NCI-H1092 (cell line): ENCODE measurements at places on chromosomes 11 and 22.

- DNase-seq, result no peak
These were observed 9.1 kb downstream of the SLC36A4 start for GRCh38 chr11:93188726-93189125.

GRCh38 chr11:41307296-41308080 lies 152.0 kb downstream of the LRRC4C start:
- DNase-seq, result no peak

DNA sequence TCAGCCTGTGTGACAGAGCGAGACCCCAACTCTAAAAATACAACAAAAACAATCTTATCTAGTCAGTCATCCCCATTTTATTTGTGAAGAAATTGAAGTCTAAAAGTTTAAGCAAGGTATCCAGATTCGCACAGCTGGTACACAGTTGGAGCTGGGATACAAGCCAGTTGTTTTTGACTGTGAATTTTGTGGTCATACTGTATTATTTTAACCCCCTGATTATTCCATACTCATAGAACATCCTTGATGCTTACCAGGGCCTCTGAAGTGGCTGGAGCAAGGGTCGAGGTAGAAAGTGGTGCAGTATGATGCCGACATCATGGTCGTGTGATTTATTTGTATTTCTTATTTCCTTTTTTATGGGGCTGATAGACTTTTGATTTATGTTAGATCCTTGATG lies 50.0 kb downstream of the BID start:
- no peak for DNase-seq

DNA sequence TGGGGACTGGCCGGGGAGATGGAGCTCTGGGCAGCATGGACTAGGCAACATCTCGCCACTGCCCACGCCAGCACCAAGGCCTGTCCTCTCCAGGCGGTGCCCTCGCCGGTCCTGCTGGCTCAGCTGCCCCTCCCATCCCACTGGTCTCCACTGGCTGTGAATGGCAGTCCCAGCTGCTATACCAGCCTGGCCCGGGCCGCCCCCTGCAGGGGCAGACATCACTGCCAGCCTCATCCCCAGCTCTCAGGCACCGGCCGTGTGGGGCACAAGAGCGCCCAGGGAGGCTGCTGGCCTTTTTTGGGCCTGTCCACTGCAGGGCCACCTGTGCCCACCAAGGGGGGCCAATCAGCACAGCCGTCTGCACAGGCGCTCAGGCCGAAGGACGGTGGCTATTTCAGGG lies 30.1 kb upstream of the H19 start:
- no peak for DNase-seq

DNA sequence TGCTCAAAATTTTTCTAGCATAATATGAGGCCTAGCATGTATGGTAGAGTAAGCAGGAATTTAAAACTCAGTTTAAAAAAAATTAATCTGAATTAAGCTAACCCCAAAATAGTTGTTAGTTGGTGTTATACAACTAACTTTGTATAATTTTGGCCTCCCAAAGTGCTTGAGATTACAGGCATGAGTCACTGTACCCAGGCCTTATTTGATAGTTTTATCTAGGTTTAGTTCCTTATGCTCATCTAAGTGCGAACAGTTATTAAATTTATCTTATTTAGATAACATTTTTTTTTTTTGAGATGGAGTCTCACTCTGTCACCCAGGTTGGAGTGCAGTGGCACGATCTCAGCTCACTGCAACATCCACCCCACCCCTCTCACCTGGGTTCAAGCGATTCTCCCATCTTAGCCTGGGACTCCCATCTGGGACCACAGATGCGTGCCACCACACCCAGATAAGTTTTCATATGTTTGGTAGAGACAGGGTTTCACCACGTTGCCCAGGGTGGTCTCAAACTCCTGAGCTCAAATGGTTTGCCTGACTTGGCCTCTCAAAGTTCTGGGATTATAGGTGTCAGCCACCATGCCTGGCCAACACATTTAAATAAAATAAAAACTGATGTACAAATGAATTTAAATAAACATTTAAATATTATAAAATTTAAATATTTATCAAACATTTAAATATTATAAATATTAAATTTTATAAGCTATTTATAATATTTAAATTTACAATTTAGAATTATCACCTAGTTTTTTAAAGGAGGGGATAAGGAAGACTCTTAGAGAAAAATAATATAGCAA lies 7.5 kb downstream of the IL18 start:
- DNase-seq, result no peak

DNA sequence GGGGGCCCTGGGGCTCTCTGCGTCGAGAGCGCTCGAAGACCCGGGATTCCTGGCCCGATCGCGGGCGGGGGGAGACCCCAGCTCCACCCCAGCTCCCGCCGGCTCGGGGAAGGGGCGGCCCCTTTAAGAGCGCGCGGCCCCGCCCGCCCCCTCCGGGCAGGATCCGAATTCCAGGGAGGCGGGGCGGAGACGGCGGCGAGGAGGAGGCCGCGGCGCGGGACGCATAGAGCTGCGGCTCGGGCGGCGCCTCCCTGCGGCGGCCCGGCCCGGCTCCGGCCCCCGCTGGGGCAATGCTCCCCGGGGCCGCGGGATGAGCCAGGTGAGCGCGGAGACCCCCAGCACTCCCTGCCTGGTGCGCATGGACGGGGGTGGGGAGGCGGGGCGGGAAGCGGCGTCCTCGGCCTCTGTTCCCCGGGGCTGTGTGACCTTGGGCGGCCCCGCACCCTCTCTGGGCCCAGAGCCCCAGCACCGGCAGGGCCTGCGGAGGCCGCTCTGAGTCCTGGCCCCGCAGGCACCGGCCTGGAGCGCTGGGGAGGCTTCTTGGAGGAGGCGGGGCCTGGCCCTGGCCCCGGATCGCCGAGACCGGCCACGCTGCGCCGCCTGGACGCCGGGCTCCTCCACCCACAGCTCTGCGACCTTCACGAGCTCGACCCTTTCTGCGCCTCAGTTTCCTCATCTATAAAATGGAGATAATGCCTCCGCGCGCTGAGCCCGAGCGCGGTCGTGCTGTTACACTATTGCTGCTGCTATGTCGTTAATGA lies 565 bp downstream of the GAS2L1 start:
- no peak for DNase-seq

DNA sequence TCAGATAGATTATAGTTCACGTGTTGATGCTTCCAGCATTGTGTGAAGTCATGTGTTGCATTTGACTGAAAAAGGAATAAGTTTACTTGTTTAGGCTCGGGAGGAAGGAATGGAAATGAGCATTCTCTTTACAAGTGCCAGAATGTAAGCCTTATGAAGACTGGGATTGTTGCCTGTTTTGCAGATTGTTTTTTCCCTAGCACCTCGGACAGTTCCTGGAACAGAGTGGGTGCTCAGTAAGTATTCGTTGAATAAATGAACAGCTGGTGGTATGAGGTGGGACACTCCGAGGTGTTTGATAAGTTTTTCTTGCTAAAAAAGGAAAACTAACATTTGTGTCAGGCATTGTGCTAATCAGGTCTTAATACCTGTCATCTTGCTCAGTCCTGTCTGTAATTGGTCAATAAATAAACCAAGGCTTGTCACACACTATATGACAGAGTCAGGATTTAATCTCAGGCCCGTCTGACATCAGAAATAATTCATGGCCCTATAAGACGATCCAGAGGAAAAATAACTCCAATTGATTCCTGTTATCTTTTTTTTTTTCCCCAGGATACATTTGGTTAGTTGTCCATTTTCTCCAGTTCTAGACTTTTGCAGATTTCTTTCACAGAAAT lies 304.7 kb downstream of the NELL1 start:
- no peak for DNase-seq

DNA sequence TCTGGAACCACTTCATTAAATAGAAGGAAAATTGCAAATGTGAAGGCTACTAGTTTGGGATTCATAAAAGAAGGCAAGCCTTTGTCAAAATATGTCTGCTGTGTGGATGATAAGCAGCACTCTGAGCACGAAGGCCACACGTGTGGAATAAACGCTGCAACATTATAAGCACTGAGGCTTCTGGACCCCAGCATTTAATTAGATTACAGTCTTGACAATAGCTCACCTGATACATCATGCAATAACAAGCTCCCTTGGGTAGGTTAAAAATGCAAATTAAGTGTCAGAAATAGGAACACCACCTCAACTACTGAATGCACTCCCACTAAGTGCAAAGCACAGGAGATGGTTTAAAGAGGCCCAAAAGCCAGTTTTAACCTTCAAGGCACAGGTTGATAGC lies 179.3 kb downstream of the LARGE1 start:
- DNase-seq, result no peak

GRCh38 chr11:35892166-35892565 lies 51.7 kb upstream of the LDLRAD3 start:
- no peak for DNase-seq

GRCh38 chr11:72075109-72075508 lies 5.2 kb downstream of the NUMA1 start:
- DNase-seq, result no peak

DNA sequence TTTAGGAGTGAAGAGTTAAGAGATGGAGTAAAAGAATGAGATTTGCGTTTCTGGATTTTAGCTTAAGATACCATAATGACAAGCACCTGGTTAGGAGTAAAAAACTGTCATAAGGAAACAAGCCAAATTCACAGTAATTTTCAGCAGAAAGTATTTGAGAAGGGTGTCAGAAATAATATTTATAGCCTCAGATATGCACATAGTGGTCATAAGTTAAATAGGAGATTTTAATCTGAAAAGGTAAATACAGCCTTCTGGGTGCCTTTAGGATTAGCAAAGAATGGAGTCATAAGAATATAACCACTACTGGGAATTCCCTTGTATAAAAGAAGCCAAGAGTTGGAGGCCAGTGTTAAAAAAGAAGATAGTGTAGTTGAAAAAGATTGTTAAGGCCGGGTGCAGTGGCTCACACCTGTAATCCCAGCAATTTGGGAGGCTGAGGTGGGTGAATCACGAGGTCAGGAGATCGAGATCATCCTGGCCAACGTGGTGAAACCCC lies 160.1 kb downstream of the SWAP70 start:
- no peak for DNase-seq

GRCh38 chr22:40040927-40041326 lies 46.2 kb downstream of the FAM83F start:
- no peak for DNase-seq

DNA sequence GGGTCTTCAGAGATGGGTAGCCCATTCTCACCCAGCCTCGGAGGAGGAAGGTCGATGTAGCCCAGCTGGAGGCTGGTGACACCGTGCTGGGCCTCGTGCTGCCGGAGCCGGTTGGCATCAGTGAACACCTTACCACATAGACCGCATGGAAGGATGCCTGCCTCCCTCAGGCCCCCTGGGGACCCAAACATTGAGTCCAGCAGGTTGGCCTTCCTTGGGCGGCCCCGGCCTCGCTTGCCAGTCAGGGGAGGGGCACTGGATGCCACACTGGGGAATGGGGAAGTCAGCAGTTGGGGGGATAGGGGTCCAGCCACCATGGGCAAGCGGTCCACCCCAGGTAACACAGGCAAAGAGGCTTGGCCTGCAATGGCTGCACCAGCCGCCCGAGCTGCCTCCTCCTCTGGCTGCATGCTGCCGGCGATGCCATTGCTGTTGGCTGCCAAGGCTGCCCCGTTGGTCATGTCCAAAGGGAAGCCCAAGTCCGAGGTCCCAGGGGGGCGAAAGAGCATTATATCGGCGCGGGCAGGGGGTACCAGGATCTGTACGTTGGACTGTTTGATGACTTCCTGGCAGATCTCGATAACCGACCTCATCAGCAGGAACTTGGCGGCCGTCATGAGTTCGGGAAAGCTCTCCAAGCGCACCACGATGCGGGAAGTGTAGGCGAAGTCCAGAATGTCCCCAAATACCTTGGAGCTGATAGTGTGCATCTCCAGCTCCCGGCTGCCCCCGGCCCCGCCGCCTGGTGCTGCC lies 1.4 kb downstream of the PATZ1 start:
- no peak for DNase-seq

DNA sequence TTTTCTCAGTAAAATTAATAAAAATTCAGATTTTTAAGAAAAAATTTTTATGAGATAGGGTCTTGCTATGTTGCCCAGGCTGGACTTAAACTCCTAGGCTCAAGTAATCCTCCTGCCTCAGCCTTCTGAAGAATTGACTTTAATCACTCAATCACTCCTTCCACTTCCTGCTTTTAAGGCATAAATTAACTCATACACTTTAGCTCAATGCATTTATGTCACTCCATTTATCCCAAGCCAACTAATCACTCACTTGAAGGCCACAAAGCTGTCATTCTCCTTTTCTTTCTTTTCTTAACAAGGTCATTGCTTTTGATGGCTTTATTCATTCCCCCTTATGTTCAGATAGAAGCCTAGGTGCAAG lies 877 bp downstream of the ALG9 start:
- no peak for DNase-seq

GRCh38 chr11:2821891-2822290 lies 63.7 kb downstream of the CDKN1C start:
- DNase-seq, result no peak

GRCh38 chr11:70862093-70862492 lies 390.3 kb downstream of the SHANK2 start:
- DNase-seq, result no peak

DNA sequence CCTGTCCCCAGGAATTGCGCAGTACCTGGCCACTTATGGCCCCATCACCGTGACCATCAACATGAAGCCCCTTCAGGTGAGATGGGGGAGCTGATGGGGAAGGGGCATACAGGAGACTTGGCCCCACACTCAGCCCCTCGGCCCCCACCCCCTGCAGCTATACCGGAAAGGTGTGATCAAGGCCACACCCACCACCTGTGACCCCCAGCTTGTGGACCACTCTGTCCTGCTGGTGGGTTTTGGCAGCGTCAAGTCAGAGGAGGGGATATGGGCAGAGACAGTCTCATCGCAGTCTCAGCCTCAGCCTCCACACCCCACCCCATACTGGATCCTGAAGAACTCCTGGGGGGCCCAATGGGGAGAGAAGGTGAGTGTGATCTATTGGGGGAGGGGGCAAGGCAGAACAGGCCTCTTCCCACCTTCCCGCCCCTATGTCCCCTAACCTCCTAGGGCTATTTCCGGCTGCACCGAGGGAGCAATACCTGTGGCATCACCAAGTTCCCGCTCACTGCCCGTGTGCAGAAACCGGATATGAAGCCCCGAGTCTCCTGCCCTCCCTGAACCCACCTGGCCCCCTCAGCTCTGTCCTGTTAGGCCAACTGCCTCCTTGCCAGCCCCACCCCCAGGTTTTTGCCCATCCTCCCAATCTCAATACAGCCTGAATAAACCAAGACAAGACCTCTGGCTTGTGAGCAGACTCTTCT lies 3.6 kb downstream of the CTSW start:
- DNase-seq, result no peak

- DNase-seq, result no peak
These were observed 5.7 kb upstream of the ABTB2 start for GRCh38 chr11:34363363-34364084.

DNA sequence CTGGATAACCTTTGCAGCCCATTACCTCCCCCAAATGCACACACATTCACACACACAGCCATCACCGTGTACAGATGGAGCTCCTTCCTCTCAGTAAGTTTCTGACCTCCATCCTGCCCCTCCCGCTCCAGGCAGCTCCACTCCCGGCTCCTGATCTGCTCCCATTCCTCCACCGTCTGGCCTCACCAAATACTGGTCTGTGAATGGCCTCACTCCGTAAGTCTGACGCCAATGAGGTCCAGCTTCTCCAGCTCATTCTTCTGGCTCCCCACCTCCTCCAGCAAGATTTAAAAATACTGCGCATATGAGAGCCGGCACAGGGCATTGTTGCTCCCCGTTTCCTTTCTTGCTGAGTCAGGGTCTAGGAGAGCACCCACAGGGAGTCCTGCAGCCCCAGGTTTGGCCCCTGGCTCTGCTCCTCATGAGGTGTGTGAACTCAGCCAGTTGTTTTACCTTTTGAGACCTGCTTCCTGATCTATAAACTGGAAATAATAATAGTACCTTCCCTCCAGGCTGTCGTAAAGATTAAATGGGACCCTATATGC lies 14.0 kb upstream of the TUB start:
- DNase-seq, result no peak

GRCh38 chr11:82995235-82995634 lies 76.5 kb downstream of the RAB30 start:
- no peak for DNase-seq

GRCh38 chr22:46672731-46673130 lies 52.5 kb downstream of the GRAMD4 start:
- no peak for DNase-seq
